ENCODE measurements at places on chromosomes 12 and 14. TPM values are rescaled to one million over a fixed set of nuclear protein-coding genes. Genes with fewer than 3 reads are reported as not detected.

RPS6KL1 gene
- 1.7 TPM for polyA plus RNA-seq

ZC2HC1C gene
- 0.36 TPM for polyA plus RNA-seq

DPY19L2 gene
- polyA plus RNA-seq = 0.90 TPM

KIF26A gene
- polyA plus RNA-seq = 0.03 TPM

Measured in IMR-90 (cell line).